Right cardiac atrium (tissue), 5 donors: ENCODE measurements at places on chromosomes 2 and 18. TPM values are rescaled to one million over a fixed set of nuclear protein-coding genes. Genes with fewer than 3 reads are reported as not detected.

DNA sequence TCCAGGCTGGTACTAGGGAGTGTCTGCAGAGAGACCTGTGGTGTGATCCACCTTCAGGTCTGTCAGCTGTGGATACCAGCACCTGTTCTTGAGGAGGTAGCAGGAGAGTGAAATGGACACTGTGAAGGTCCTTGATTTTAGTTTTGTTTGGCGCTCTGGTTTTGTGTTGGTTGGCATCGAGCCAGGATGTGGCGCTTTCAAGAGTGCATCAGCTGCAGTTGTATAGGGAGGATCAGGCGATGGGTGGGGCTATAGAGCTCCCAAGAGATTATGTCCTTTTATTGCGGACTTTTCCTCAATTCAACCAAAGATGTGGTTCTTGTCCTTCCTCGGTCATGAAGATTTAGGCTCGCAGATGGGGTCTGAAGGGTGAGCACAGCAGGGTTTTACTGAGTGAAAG is 37.5 kb downstream of the SLC39A10 start:
- no peak for DNase-seq

DNA sequence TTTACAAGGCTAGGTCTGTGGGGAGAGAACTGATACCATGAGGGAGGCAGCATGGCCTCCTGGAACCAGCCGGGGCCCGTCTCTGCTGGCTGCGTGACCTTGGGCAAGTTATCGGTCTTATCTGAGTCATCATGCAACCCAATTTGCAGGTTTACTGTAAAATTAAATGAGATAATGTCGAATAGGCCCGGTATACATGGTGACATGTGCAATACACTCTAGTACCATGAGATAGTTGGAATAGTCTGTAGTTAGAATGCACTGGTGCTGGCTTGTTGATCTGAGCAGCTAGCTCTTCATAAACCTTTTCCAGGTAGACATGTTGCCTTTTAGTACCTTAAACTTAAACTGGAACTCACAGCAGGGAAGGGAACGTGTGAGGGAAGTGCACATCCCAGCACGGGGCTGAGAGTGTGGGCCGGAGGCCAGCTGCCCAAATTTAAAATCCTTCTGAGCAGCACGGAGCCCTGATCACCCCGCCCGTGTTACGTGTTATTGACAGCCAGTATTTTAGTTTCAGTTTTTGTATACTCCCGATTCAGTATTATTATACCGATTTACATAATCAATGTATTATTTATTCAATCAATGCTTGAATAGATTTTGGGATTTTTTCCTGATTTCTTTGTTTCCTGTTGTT is 72.4 kb upstream of the HS6ST1 start:
- DNase-seq, result no peak

DNA sequence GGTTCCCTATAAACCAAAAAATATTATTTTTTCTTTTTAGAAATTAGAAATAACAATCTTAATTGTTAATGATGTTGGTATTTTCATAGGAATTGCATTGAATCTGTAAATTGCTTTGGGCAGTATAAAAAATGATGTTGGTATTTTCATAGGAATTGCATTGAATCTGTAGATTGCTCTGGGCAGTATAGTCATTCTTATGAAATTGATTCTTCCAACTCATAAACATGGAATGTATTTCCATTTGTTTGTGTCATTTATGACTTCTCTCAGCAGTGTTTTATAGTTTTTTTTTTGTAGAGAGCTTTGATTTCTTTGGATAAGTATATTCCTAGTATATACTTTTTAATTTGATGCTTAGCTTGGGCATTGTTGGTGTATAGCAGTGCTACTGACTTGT is 82.0 kb upstream of the NT5C1B start:
- DNase-seq, result no peak

DNA sequence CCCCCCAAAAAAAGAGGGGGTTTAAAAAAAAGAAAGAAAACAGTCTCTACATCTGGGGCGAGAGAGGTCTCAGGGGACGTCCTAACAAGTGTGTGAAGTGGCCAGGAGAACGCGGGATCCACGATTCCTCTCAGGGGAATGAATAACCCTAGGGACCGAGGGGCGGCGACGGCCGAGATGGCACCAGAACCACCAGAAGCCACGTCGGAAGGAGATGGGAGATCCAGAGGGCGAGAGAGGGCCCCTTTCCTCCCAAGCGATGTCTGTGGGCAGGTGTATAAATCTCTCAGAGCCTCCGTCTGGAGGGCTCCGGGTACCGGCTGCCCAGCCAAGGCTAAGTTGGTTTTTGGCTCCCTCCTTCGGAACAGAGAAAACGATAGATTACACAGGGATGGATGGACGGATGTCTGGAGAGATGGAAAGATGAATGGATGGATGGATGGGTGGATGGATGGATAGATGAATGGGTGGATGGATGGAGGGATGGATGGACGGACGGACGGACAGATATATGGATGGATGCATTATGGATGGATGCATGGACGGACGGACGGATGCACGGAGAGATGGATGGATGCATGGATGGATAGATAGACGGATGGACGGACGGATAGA is 1.7 kb downstream of the EPHA4 start:
- DNase-seq, result peak; percentile 55

DNA sequence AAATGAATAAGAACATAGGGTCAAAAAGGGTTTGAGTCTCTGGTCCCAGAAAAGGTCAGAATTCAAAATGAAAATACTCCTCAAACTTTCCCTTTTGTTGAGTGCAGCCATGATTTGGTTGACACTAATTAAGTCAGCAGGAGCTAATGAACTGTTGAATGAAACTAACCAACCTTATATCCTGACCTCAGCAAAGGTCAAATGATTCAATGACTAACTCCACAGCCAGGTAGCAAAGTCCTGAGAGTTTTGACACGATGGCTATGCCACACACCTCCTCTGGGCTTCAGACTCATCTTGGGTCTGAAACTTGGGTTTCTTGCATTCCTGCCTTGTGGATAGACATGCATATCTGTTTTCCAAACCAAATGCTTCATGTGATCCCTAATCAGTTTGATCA is 172.3 kb downstream of the INO80D start:
- no peak for DNase-seq

- DNase-seq, result no peak
Measured at GRCh38 chr2:44768438-44769236, 172.9 kb upstream of the SIX3 start.

DNA sequence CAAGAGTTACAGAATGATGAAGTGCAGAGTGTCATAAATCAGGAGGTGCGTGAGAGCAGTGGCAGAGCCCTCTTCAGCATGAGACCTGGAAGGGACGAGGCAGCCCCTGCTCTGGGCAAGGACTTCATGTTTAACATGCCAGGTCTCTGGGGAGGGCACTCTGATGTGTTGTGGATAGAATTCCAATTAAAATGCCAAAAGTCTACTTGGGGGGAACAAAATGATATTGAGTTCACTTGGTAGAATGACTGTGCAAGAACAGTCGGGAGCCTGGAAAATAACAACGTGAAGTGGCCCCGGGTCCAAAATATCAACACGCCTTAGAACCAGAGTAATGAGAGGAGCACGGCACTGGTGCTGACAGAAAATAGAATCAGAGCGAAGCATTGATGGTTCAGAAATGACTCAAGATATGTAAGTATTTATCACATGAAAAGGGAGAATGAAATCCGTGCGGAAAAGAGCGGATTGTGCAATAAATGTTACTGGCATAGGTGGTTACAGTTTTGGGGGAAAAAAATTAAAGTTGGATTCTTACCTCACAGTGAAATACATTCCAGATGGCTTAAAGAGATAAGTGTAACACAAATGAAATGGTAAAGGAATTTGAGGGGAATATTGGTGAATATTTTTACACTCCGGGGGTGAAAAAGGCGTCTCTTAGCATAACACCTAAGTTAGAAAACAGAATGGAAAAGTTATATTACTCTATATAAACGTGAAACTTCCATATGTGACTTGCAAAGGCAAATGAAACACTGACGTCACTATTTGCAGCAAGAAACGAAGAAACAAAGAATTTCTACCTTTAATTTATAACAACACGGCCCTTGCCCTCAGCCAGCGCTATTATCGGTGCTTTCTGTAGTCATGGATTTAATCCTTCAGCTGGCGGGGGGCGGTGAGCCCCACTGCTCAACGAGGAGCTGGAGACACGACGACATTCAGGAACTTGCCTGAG is 159.4 kb upstream of the TWIST2 start:
- DNase-seq, result no peak

DNA sequence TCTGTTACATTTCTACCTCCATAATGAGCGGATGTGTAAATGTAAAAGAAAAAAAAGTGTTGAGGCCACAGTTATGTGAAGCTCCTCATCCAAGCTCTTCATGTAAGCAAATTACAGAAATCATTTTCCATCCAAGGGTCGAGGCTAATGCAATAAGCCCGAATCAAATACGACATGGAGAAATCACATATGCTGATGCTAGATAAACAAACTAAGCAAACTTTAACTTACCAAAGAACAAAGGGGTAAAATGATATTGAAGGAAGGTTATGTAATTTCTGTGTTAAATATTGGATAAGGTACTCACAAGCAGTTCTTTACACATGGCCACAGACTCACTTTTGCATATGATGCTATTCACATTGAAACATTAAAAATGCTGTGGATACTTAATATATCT is 310.2 kb upstream of the ID2 start:
- no peak for DNase-seq

GRCh38 chr2:160062292-160063005 is at the start of gene PLA2R1:
Gene PLA2R1, minus strand, starts transcription at chr2:160062615. Its CDS starts 212 bp downstream, at chr2:160062403.
- peak; percentile 88 for DNase-seq

- no peak for DNase-seq
Measured at GRCh38 chr2:18585526-18585925, 3.8 kb downstream of the NT5C1B start.

- DNase-seq, result no peak
Measured at GRCh38 chr2:64595397-64596176, 58.1 kb downstream of the SERTAD2 start.

- DNase-seq, result no peak
Measured at GRCh38 chr18:76346490-76347130, 148.4 kb downstream of the ZNF516 start.

- peak; percentile 15 for DNase-seq
Measured at GRCh38 chr2:240707043-240707756, 15.5 kb downstream of the AQP12A start.

- DNase-seq, result no peak
Measured at GRCh38 chr18:23416298-23416697, 36.8 kb upstream of the RIOK3 start.

DNA sequence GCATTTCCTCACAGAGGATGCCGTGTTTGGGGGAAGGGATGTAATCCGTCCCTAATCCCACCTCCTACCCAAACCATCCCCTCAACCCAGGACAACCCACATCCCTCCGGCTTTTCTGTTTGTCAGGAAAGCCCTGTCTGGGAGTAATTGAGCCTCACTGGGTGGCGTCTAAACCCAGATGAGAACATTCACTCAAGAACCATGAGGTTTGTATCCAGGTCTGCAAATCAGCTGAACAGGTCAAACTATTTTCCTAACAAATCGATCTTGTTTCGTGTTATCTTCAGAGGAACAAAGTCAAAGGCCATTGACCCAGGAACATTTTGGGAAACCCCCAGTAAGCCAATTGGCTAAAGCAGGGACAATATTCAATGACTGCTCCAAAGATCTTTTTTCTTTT is 25.7 kb downstream of the CYP27C1 start:
- no peak for DNase-seq

DNA sequence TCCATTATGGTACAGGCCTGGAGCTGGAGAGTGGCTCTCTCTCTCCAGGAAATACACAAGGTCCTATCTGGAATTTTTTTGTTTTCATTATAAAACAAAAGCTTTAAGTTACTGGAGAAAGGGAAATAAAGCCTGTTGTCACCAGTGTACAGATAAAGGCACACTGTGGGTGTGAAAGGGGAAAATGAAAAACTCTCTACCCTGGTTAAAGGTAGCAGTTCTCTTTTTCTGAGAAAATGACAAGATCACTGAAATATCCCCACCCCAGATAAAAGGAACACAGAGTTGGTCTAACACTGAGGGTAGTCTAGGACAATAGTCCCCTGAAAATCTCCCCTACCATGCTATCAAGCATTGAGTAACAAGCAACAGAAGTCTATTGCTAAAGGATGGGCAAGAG is 438.7 kb downstream of the MBD2 start:
- no peak for DNase-seq

DNA sequence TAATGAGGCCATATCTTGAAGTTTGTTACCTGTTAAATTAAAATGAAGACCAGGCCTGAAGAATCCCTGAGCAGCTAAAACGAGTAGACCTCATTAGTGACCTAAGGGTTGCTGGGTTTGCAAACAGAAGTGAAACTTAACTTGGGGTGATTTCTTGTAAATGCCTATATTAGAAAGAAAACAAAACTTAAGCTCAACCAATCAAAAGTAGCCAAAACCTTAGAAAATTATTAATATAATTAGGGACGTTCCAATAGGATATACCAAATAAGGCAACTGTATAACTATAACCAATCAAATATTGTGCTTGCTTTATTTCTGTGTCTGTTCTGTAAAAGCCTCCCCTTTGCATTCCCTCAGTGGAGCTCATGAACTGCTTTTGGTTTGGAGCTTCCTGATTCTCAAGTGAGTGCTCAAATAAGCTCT is 137.9 kb upstream of the VRK2 start:
- DNase-seq, result no peak

GRCh38 chr2:117745537-117745936 is 69.0 kb upstream of the DDX18 start:
- DNase-seq, result no peak

The ELOA2 gene
- not detected for total RNA-seq

The DTNA gene
- 163 TPM for total RNA-seq

The SERPINB11 gene
- not detected for total RNA-seq
